Stimulated activated CD4-positive, alpha-beta T cell treated with anti-CD3 and anti-CD28 coated beads, Interleukin-4, amount 100 ng/mL, for 1 hour (primary cell): ENCODE measurements at places on chromosomes 4 and X.
A peak's percentile ranks its signal among the peaks of the same experiment; 100 is the strongest.

DNA sequence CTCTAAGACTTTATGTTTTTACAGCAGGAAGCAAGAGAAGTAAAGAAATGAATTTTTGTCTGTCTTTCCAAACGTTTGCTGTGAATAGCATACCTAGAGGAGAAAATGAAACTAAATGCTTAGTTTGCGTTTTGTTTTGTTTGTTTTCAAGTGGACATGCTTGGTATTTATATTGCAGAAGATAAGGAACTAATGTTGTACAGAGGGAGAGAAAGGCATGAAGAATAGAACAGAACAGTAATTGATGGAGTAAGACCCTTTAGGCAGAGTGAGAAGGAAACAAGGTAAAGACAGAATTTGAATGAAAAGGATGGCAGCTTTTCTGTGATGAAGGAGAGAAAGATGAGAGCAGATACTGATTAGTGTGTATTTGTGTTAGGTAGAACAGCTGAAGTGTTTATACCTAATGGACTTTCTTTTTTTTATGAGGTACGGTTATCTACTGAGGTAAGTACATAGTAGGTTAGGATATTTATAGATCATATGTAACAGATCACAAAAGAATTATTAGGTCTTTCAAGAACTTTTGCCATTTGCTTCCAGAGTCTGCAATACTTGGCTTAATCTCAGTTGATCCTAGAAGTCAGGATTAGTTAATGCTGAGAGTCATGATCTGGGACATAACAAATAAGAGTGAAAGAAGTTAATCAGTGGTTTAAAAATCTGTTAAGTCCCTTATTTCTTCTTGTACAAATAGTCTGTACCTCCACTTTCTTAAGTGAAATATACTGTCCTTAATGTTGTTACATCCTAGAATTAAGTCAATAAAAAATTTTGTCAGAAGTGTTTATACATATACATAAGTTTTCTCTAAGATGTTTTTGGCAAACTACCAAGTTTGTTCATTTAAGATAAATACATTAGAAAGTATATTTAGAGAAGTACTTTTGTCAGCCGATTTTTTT lies 36.8 kb downstream of the FABP2 start:
- no peak for DNase-seq

DNA sequence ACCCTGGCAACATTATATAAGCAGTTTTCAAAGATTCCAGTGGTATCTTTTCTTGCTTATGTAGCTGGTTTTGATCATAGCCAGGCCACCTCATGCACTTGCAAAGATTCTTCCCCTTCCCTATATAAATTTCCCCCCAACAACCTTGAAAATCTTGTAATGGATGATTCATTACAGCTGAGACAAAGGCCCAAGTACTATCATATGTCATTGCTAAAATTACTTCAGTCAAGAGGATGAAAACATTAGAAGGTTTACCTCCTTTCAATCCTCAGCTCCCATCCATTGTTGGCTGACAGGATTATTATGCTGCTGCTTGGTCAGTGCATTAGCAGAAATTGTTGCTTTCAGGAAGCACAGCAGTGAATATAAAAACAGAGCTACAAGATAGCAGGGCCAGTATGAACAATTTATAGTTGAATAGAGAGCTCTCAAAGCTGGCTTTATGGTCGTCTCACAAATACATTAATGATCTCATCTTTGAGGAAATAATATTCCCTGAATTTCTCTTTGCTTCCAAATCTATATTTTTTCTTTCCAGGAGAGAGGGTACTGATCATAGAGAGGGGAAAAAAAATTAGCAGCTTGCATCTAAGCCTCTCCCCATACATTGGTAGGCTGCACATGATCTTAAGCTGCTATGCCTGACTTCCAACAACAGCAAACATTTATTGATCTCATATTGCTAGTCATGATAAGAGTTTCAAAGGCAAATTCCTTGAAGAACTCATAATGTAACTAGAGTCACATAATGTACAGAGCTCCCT lies 7.7 kb upstream of the ARHGEF38 start:
- no peak for DNase-seq

GRCh38 chrX:14173873-14174272 lies 144.2 kb upstream of the GEMIN8 start:
- DNase-seq, result no peak

- DNase-seq, result no peak
These were observed 44.8 kb downstream of the ACOX3 start for GRCh38 chr4:8395504-8396296.

GRCh38 chr4:168483811-168484210 lies 3.5 kb upstream of the DDX60L start:
- DNase-seq, result no peak

GRCh38 chrX:81348388-81348787 lies 146.5 kb downstream of the SH3BGRL start:
- no peak for DNase-seq

DNA sequence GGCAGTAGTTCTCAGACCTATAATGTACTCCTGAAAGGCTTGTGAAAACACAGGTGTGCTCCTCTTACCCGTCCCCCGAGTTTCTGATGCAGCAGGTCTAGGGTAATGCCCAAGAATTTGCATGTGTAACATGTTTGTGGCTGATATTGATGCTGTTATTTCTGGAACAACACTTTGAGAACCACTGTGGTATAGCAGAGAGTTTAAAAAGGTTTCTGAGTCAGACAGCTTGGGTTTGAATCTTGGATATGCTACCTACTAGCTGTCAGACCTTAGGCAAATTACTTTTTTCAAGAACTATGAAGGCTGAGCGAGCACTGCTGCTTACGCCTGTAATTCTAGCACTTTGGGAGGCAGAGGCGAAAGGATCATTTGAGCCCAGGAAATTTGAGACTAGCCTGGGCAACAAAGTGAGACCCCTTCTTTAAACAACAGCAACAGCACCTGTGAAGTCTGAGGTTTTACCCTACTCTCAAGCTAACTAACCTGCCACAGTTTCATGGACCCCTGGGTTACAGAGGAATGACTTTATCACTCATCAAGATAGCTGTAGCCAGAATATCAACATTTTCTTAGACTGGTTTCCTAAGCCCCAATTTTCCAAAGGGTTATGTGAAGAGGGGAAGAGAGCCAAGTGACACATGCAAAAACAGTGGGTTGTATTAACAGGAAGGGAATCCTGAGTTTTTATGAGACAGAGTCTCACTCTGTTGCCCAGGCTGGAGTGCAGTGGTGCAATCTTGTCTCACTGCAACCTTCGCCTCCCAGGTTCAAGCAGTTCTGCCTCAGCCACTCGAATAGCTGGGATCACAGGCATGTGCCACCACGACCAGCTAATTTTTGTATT lies 5.1 kb downstream of the AFF1 start:
- DNase-seq, result no peak

- DNase-seq, result no peak
These were observed 208.8 kb downstream of the GRIA3 start for GRCh38 chrX:123392921-123393320.

GRCh38 chrX:10989386-10989785 lies 121.7 kb upstream of the HCCS start:
- DNase-seq, result no peak

DNA sequence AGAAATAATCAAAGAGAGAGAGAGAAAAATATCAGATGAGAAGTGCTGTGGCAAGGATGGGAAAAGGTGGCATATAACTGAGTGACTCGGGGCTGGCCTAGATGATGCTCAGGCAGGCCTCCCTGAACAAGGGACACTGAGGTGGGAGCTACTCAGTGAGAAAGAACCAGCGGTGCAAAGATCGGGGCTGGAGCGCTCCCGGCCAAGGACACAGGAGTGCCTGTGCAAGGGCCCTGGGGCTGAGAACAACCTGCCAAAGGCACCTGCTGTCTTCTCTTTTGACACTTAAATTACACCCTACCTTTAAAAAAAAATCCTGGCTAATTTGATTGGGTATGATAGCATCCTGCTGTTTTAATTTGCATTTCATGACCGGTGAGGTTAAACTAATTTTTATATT lies 77.7 kb upstream of the C4orf50 start:
- no peak for DNase-seq

DNA sequence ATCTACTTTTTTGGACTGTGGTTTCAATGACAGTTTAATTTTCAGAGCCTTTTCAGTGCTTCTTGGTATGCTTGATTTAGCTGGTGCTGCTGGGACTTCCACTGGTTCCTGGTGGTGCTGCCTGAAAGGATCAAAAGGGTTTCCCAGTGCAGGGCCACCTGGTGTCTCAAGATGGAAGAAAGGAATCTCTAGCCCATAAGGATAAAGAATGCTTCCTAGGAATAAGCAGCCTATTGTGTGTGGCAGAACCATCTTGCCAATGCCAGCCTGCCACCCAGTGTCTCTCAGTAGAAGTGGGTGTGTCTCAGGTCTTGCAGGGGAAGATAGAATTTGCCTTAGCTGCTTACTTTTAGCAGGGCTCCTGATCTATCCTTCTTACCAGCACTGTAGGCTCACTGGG lies 15.0 kb upstream of the RAI2 start:
- no peak for DNase-seq

GRCh38 chr4:92599044-92599443 lies 295.3 kb downstream of the GRID2 start:
- DNase-seq, result no peak

GRCh38 chr4:164536814-164537213 lies 217.1 kb upstream of the SMIM31 start:
- DNase-seq, result no peak

DNA sequence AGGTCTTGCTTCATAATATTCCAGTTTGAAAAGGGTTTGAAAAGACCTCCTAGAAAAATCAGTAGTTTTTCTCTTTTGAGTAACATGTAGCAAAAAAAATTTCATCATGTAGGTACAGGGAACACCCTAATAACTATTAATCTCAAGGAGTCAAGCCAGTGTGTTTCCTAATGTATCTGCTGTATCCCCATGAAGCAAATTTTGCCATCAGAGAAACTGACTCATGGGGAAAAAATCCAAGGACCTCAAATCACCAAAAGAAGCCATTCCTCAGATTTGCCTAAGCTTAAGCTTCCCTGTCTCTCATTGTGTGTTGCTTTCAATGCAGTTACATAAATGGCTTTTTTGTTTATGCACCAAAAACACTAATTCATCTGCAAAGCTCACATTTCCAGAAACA lies 29.7 kb downstream of the F9 start:
- DNase-seq, result no peak

- no peak for DNase-seq
These were observed 1313.7 kb upstream of the PABPC4L start for GRCh38 chr4:135515295-135515694.

- no peak for DNase-seq
These were observed 18.4 kb upstream of the COX18 start for GRCh38 chr4:73087871-73088270.

DNA sequence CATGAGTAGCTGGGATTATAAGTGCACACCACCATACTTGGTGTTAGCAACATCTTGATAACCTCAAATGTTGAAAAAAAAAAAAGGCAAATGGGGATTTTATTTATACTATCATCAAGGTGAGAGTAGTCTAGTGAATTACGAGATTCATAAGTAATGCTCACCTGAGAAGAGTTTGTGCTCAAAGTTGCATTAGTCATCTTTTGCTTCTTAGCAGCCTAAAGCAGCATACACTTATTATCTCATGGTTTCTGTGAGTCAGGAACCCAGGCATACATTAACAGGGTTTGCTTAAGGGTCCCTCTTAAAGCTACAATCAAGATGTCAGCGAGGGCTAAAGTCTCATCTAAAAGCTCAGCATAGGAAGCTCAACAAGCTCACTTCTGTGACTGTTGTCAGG lies 8.2 kb upstream of the EXOSC9 start:
- DNase-seq, result no peak

DNA sequence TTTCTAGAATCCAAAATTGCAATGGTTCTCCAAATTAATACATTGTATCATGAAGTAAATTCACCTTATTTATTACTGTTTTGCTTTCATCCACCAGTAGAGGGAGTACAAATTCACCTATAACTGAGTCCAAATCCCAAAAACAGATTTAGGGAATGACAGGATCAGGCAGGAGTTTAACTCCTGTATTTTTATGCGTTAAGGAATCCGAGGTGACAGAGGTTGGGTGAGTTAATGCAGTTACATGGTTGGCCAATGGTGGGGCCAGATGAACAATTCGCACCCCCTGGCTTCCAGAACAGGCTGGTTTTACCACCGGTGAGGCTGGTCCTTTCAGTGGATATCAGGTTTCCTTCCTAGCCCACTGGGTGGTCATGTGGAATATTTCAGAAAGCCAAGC lies 82.4 kb downstream of the MTNR1A start:
- no peak for DNase-seq

DNA sequence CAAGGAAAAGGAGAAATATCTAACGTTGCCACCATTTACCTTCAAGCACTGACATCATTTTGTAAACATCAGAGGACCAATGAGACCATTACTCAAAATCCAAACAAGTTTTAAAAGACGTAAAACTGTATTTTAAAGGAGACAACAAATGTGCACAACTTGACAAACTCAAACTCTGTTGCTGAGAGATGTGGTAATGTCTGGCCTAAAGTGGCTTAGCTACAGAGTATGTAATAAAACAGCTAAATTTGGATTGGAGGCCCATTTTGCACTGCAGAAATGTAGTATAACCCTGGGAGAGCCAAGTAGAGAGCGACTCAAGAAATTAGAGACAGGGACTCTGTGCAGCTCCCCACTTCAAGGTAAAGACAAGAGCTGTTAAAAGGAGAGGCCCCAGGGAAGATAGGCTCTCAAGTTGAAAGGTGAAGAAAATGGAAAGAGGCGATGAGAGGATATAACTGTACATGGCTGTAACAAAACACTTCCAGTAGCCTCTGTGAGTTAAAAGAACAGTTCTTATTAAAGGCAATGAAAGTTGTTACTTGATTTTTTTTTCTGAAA lies 20.3 kb downstream of the UNC5C start:
- no peak for DNase-seq

DNA sequence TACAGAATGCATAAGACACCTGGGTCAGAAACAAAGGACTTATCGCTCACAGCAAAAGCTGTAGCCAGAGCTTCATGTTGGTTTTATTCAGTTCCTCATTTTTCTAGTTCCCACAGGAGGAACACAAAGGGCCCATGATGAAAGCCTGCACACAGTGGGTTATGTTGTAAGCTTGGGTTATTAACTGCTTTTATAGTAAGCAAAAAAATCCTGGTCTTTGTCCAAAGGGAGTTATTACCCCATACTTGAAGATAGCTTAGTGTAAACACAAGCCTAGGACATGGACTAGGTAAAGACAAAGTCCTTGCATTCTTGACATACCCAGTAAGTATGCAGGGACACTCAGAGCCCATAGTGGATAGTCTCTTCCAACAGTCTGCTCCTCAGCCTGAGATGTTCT lies 11.7 kb downstream of the BBS12 start:
- no peak for DNase-seq

- DNase-seq, result no peak
These were observed 28.2 kb upstream of the PPP2R2C start for GRCh38 chr4:6500481-6501140.

GRCh38 chr4:150212927-150213326 lies 134.7 kb downstream of the DCLK2 start:
- DNase-seq, result no peak

GRCh38 chrX:63784902-63785707 lies at the start of gene ARHGEF9:
Gene ARHGEF9, minus strand, starts transcription at chrX:63785214. Its CDS starts 69 bp downstream, at chrX:63785145.
- DNase-seq, result no peak

GRCh38 chrX:1554469-1555210 lies 17.7 kb upstream of the P2RY8 start:
- DNase-seq, result peak; percentile 14

DNA sequence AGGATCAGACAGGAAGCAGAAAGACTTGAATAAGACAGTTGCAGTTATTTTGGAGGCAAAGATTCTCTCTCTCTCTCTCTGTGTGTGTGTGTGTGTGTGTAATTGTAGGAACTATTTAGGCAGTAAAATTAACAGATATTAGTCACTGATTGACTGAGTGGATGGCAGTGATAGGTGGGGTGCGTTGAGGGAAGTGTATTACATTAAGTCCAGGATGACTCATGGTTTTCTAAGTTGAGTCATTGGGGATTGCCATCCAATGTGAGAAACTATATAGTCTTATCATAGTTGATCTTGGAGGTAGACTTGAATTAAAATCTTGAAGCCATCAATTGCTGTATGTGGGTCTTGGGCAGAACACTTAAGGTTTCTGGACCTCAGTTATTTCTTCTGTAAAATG lies 75.4 kb downstream of the AR start:
- DNase-seq, result no peak
